ENCODE measurements at places on chromosomes 3 and 15.

- no peak overlapping the region for H3K27ac ChIP-seq
- no peaks in the 10 kb centered on the region for H3K36me3 ChIP-seq
- H3K27me3 ChIP-seq = no peaks in the 10 kb centered on the region
- DNase-seq = no peak
- H3K4me1 ChIP-seq = peaks cover 7% of the 10 kb centered on the region
Observed at GRCh38 chr3:54349691-54350090, 227.3 kb downstream of the CACNA2D3 start.

- no peak overlapping the region for H3K4me3 ChIP-seq
- no peak overlapping the region for H3K27ac ChIP-seq
- DNase-seq = no peak
- no peaks in the 10 kb centered on the region for H3K27me3 ChIP-seq
Observed at GRCh38 chr3:78186404-78186803, 1146.5 kb downstream of the ROBO2 start.

DNA sequence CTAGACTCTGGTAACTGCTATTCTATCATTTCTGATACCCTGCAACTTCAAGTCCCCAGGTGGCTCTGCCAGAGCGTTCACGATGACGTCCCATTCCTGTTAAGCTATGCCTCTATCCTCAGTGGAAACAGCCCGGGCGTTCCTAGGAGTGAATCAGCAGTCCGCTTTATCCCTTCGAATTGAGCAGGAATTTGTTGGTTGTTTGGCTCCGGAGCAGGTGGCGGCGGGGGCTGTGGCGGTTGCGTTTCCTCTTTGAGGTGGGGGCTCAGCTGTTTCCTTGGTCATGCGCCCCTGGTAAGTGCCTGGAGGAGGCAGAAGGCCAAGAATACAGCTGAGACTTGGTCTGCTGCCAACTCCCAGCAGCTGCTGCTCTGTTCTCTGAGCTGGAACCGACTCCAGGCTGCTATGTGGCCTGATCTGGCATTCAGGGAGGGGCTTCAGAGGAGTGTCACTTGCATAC lies 25.2 kb downstream of the ARPP21 start:
- no peaks in the 10 kb centered on the region for H3K4me1 ChIP-seq
- no peaks in the 10 kb centered on the region for H3K36me3 ChIP-seq
- no peaks in the 10 kb centered on the region for H3K27me3 ChIP-seq
- no peak overlapping the region for H3K27ac ChIP-seq
- DNase-seq = peak; percentile 31
- H3K4me3 ChIP-seq = no peak overlapping the region

GRCh38 chr3:89002191-89002590 lies 105.2 kb upstream of the EPHA3 start:
- H3K27me3 ChIP-seq = no peaks in the 10 kb centered on the region
- H3K4me1 ChIP-seq = no peaks in the 10 kb centered on the region
- no peak for DNase-seq
- H3K27ac ChIP-seq = no peak overlapping the region

DNA sequence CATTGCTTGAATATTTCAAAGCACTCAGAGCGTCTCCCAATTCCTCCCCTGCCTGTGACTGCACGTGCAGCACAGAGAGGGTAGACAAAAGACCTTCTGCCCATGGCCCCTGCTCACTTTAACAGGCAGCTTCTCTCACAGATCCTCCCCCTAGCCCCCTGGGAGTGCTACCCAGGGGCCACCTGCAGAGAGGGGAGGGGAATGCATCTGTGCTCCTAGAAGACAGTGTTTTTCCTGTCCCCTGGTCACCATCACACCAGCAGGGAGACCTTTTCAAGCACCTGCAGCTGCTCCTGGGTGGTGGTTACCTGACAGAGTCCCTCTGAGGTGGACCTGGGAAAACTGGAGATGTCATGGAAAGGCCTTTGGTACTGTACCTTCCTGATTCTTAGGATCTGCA lies 56.7 kb upstream of the PRR23C start:
- H3K27ac ChIP-seq = no peak overlapping the region
- H3K36me3 ChIP-seq = no peaks in the 10 kb centered on the region
- H3K4me3 ChIP-seq = no peak overlapping the region
- H3K4me1 ChIP-seq = no peaks in the 10 kb centered on the region
- DNase-seq = no peak
- no peaks in the 10 kb centered on the region for H3K27me3 ChIP-seq

DNA sequence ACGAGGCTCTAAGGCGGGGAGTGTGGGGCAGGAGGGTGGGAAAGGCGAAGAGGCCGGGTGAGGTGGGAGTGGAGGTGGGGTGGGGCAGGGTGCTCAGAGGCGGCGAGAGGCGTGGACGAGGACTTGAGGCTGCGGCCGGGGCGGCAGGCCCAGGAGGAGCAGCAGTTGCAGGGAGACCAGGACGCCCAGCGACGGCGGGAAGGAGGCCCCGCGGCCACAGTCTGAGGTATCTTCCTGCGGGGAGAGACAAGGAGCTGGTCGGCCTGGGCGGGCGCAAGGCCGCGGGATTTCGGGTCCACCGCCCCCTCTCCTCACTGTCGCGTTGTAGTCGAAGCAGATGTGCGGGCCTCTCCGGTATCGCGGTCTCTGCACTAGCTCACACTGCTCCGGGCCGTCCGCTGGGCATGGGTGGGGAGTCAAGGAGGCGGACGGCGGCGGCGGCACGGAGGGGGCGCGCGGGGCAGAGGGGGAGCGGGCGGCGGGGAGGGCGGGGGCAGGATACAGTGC lies 5.3 kb upstream of the TMEM115 start:
- peaks cover 7% of the 10 kb centered on the region for H3K4me1 ChIP-seq
- H3K36me3 ChIP-seq = no peaks in the 10 kb centered on the region

DNA sequence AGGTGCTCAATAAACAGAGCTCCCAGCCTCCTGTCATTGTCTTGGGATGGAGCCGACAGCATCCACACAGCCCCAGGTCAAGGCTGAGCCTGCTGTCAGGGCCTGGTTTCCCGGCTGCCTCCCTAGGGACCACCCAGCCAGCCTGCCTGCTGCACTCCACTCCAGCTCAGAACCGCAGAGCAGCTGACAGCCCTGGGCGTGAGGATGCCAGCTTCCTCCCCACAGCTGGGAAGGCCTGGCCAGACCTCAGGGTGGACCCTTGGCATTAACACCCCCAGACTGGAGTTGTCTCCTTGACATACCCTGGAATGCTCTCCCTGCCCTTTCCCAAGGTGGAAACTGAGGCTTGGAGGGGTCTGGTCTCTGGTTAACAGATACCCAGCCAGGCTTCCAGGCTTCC lies 112.0 kb downstream of the WNT7A start:
- no peak for DNase-seq
- H3K4me1 ChIP-seq = no peaks in the 10 kb centered on the region
- H3K4me3 ChIP-seq = no peak overlapping the region
- H3K27ac ChIP-seq = no peak overlapping the region
- no peaks in the 10 kb centered on the region for H3K36me3 ChIP-seq

DNA sequence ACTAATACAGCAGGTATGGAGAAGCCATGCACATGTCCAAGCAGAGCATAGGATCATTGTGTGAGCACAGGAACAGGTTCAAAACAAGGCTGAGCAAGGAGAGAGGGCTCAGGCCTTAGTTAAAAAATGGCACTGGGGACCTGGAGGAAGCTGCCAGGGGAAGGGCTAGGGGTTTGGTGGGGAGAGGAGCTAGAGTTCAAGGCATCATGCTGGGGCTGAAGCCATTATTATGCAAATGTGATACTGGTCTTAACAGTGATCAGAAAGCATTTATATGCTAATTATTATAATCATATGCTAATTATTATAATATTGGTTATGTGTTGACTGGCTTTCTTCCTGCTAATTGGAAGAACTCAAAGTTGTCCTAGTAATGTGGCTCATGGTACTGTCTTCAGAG lies 546.0 kb upstream of the CFAP20DC start:
- H3K4me1 ChIP-seq = no peaks in the 10 kb centered on the region
- no peaks in the 10 kb centered on the region for H3K36me3 ChIP-seq
- H3K4me3 ChIP-seq = no peak overlapping the region
- DNase-seq = no peak
- no peak overlapping the region for H3K27ac ChIP-seq

DNA sequence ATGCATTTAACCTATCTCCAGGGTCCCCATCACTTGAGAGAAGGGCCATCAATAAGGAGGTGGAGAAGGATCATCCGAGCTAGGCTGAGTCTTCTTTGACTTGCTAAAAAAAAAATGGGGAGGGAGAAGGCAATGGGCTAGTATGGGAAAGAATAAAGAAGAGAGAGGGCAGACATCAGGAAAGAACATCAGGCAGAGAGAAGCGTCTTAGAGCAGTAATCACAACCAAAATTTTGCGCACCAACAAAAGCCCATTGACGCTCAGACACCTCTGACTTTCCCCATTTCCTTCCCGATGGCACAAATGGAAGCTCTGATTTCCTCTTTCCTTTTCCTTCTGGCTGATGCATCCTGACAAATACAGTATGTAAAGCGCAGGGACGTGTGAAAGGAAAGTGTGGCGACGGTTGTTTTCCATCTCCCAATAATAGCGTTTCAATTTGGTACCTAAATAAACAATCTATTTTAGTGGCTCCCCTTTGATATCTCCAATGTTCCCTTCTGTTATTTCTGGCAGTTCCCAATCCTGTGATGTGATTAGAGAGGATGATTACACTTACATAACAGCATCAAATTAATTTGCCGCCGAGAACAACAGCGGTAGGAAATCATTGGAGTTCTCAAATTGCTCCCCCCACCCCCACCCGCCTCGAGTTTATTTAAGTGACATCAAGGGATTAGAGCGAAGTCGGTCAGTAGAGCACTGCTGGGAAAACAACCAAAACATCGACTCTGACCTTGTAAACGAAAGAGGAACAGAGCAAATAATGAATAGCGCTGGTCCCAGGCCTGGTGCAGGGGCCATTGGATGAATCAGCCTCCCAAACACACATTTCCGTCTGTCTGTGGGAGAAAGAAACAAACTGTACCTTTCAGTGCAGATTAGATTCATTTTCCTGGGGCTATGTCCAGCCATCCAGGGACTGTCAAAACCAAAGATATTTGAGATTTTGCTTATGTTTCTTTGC lies 273.3 kb upstream of the ICE2 start:
- peak overlapping the region; percentile 48 for H3K27ac ChIP-seq
- H3K27me3 ChIP-seq = no peaks in the 10 kb centered on the region
- peaks cover 12% of the 10 kb centered on the region for H3K4me1 ChIP-seq
- H3K36me3 ChIP-seq = no peaks in the 10 kb centered on the region
- H3K4me3 ChIP-seq = no peak overlapping the region

DNA sequence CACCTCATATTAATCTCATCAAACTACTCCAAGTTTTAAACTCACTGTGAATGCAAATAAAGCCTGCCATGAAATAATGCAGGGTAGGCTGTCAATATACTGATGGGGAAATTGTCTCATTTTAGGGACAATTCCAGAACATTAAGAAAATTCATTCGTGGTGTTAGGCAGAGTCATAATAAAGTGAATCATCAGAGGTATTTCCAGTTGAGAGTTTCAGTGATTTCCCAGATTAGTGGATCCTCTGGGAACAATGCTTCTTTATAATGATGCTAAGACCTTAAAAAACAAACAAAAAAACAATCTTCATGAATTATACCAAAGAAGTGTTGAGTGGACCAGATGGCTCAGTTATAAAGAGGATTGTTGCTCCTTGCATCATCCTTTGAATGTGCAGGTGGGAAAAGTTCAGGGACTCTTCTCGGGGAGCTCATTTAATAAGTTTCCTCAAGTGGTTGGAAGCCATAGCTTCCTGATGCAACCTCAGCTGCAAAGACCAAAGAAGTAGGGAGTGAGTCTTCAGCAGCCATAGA lies 360.9 kb upstream of the TRIM42 start:
- H3K27ac ChIP-seq = no peak overlapping the region
- H3K27me3 ChIP-seq = no peaks in the 10 kb centered on the region
- no peak for DNase-seq
- no peaks in the 10 kb centered on the region for H3K36me3 ChIP-seq
- H3K4me1 ChIP-seq = no peaks in the 10 kb centered on the region

- H3K4me1 ChIP-seq = peaks cover 10% of the 10 kb centered on the region
- no peaks in the 10 kb centered on the region for H3K27me3 ChIP-seq
- no peak overlapping the region for H3K4me3 ChIP-seq
- DNase-seq = no peak
- H3K36me3 ChIP-seq = no peaks in the 10 kb centered on the region
Observed at GRCh38 chr15:51760805-51761204, 9.4 kb downstream of the TMOD2 start.

GRCh38 chr15:97168704-97169475 lies 791.6 kb upstream of the ARRDC4 start:
- no peaks in the 10 kb centered on the region for H3K36me3 ChIP-seq
- no peaks in the 10 kb centered on the region for H3K27me3 ChIP-seq
- DNase-seq = no peak
- H3K27ac ChIP-seq = no peak overlapping the region

DNA sequence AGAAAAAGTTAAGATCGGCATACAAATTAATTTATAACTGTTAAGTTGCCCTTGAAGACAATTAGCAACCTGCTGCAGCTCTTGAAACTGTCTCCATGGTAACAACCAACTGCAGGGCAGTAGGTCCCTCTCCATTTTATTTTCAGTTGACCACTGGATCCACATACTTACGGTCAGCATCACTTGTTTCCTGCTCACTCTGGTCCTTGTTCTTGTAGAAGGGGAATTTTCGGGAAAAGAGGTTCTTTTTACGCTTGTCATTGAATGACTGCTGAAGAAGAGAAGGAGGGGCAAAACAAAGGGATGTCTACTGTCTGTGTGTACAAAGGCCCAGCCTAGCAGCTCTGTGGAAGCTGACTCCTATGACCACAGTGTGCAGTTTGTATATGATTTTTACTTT lies 46.8 kb upstream of the MELTF start:
- no peaks in the 10 kb centered on the region for H3K36me3 ChIP-seq
- DNase-seq = no peak
- no peaks in the 10 kb centered on the region for H3K4me1 ChIP-seq
- H3K27ac ChIP-seq = no peak overlapping the region

DNA sequence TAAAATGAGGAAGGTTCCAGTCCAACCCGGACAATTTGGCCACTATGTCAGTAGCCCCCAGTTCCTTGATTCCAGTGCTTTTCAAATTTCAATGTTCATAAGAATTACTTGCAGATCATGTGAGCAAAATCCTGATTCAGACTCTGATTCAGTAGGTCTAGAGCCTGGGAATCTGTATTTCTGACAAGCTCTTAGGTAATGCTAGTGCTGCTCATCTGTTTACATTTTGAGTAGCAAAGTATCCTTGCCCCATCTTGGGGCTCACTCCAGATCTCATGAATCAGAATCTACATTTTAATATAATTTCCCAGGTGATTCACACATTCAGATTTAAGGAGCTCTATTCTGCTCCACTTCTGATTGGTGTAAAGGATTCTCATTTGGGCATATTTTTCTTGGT lies 142.0 kb downstream of the NAALADL2 start:
- H3K36me3 ChIP-seq = no peaks in the 10 kb centered on the region
- H3K27ac ChIP-seq = no peak overlapping the region
- no peaks in the 10 kb centered on the region for H3K4me1 ChIP-seq
- H3K27me3 ChIP-seq = no peaks in the 10 kb centered on the region
- no peak for DNase-seq

GRCh38 chr15:74369084-74369745 lies 1.8 kb upstream of the CYP11A1 start:
- no peaks in the 10 kb centered on the region for H3K36me3 ChIP-seq
- peaks cover 39% of the 10 kb centered on the region for H3K4me1 ChIP-seq
- H3K27me3 ChIP-seq = no peaks in the 10 kb centered on the region
- no peak overlapping the region for H3K4me3 ChIP-seq
- H3K27ac ChIP-seq = peak overlapping the region; percentile 49

Data from testis (tissue), 5 donors.